ENCODE measurements at places on chromosomes 16 and 17.

DNA sequence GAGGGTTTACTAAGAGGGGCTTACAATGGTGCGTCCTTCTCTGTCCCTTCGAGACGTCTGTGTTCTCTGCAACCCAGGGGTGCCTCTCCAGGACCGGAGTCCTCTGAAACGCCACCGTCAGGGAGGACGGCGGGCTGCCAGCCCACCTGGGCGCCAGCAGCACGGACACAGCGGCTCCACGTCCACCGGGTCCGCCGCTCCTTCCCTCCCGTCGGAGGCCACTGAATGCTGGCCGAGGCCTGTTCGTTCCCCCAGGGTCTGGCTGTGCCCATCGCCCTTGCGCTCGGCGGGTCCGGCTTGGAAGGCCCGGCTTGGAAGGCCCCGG is 403 bp downstream of the TEPSIN start:
- no peak for DNase-seq

- no peak for DNase-seq
Measured at GRCh38 chr17:80345321-80345720, 69.6 kb upstream of the ENDOV start.

DNA sequence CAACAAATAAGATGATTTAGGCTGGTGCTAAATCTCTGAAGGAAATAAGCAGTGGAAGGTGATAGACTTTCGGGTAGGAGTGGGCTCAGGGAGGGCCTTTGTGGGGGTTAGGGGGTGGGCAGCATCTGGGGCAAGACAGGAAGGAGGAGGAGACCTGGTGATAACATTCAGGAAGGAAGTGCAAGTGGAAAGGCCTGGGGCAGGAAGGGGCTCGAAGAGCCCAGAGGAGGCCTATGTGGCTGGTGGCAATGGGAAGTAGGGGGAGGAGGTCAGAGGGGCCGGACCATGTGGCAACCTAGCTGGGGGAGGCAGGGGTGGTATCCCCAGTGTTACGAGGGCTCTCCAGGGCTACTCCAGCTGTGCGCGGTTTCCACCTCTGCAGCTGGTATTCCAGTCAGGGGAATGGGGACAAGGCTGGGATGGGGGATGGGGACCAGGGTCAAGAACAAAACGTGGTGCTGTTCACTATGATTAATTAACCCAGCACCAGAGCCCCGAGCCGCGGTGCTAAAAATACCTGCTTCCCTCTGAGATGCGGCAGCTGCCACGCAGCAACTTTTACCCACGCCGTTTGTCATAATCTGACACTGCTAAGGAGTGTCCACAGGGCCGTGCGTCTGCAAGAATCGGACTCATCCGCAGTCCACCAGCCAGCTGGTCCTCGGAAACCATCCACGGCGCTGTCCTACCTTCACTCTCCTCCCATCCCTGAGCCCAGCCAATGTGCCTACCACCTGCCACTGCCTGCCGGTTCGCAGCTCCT is 5.2 kb upstream of the CCDC182 start:
- DNase-seq = no peak

- no peak for DNase-seq
Measured at GRCh38 chr17:76556765-76557367, 17.0 kb downstream of the PRCD start.

- DNase-seq = no peak
Measured at GRCh38 chr16:31397096-31397660, 4.0 kb downstream of the ITGAD start.
